CD4-positive, alpha-beta T cell treated with Interferon gamma for 1 hour (primary cell): ENCODE measurements at places on chromosomes 3 and 15.

DNA sequence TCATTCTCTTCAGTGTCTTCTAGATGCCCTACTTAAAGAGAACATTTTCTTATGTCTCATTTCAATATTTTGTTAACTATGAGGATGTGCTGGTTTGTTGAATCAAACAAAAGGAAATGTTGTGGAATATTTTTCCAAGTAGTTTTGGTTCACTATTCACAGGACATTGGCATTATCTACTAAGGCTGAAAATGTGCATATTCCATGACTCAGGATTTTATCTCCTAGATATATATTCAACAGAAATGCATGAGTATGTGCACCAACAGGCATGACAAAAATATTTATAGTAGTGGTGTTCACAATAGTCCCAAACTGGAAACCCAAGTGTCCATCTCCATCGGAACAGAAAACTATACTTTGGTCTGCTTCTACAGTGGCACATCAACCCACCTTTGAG is 16.7 kb upstream of the NR1I2 start:
- no peak for DNase-seq

- DNase-seq = no peak
These were observed 5.9 kb upstream of the CORO2B start for GRCh38 chr15:68572921-68573320.

GRCh38 chr3:96994988-96995387 is 180.6 kb downstream of the EPHA6 start:
- DNase-seq = no peak

- no peak for DNase-seq
These were observed 184.5 kb downstream of the OPA1 start for GRCh38 chr3:193777524-193777923.

DNA sequence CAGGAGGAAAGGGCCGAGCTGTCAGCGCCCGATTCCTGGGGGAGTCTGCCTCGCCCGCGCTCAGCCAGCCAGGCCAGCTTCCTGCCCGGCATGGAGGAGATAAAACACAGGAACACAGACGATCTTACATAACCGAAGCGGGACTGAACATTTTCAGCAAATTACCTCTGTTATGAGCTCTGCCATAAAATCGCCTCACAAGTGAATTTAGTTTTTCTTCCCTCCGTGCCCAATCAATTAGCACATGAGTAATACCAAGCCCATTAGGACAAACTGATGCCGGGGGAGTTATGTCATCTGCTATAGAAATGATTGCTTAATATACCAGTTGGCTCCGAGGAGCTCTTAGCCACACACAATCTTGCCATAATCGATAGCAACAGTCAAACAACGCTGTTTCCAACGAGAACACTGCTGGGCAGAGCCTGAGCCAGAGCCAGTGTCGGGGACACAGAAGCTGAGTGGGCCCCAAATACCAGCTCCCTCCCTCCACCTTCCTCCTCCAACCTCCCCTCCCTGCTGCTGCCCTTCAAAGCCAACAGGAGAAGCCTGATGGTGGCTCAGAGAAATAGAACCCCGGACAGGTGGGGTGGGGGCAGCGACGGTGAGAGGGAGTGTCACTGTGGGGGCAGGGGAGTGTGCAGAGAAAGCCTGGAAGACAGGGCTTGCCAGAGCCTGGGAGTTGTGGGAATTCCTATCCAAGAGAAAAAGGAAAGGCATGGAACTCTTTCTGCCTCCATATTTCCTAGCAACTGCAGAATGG is 279.4 kb upstream of the TLE3 start:
- DNase-seq = no peak

DNA sequence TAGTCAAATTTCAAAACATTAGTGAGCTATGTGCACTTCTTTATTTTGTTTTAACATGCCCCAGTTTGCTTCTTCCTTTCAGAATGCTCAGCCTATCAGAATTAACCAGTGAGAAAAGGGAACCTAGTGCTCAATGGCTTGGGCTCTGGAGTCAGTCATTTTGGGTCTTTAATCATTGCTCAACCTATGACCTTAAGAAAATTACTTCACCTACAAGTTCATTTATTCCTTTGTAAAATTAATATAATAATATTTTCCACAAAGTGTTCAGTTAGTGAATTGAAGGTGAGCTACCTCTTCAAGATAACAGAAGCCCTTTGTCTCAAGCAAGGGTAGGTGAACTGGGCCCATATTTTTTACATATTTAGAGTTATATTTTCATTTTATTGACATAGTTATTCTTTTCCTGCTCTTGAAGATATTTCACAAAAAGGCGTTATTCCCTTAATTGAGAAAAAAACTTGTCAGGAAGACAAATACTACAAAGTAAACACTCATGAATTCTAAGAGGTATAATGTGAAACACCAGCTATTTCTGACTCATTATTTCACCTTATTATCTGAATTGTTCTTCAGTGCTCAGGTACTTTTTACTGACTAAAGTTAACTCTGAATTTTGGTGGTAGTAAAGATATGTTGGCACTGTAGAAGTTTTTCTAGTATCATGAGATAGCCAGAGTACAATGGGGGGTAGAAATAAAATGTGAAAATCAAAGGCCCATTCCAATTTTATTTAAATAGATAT is 415.5 kb downstream of the NAALADL2 start:
- no peak for DNase-seq
